OCI-LY7 (cell line): ENCODE measurements at places on chromosomes 3 and 15.

DNA sequence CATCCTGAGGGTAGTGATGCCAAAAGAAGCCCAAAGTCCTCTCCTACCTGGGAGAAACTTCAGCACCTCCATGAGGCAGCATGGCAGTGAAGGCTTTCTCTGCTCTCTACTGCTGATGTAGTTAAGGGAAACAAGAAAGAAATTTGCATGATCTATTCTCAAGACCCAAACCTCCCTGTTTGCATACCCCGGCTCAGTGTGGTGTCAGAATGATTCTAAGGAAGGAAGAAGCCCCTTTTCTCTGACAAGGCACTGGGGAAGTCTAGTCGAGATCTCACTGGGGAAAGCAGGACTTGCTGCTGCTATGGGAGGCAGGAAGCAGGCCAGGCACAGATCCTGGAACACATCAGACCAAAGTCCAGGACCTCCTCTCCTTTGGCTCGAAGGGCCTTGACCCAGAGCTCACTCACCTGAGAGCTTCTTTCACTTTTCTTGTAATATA is 89.4 kb upstream of the ICE2 start:
- peak; percentile 57 for DNase-seq

- DNase-seq = peak; percentile 68
These were observed at the start of gene CMTM7 for GRCh38 chr3:32391643-32392535. TSS of gene CMTM7 (plus strand) at chr3:32391853. CDS start at chr3:32391907, 54 bp downstream.

- DNase-seq = no peak
These were observed 12.5 kb downstream of the DOCK3 start for GRCh38 chr3:50687127-50687751.

GRCh38 chr15:87492321-87492720 is 764.2 kb downstream of the NTRK3 start:
- DNase-seq = no peak

DNA sequence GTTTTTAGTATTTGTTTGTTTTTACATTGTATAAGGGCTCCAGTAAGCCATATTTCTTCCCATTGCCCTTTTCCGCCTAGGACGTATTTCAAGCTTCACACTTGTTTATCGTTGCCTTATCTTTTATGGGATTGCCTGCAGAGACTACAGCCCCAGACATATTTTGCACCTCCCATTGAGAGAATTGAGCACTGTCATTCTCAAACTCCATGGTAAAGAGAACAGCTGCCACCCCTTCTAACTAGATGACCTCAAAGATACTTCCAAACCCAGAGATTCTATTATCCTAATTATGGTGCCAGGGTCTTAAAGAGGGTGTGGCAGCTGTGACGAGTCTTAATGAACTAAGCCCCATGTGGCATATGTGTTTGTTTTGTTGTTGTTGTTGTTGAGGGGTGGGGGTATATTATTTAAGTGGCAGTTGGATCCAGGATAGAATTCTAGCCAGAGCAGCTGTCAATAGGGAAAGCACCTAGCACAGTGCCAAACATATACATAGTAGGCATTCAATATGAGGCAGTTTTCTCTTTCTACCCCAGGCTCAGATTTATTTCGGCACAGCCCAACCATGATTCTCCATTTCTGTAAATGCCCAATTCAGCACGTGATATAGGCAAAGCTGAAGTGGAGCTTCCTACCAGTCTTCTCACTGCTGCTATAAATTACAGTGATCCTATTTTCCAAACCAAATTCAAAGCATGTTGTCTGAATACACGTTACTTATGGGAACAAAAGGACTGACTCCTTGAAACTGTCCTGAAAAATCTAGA is 932 bp upstream of the TP53BP1 start:
- DNase-seq = no peak

- DNase-seq = peak; percentile 33
These were observed 4.0 kb downstream of the TEX9 start for GRCh38 chr15:56369234-56369633.

GRCh38 chr3:52243791-52244628 is 1.5 kb upstream of the PPM1M start:
- no peak for DNase-seq

- DNase-seq = no peak
These were observed 10.9 kb upstream of the ULK4 start for GRCh38 chr3:41972802-41973201.

DNA sequence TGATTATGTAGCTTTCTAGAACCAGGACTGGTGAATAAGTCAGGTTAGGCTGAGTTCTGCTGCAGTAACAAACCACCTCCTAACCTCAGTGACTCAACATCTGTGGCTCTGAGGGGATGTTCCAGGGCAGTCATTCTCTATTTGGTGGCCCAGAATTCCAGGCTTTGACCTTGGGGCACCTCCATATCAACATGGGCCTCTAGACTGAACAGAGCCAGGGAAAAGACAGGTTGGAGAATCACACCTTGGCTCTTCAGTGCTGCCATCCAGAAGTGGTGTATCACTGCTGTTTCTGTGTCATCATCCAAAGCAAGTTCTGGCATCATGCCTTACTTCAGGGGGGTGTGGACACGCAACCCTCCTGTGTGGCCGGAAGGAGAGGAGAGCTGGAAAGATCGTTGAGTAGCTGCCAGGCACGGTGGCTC is 15.3 kb downstream of the ZBTB47 start:
- DNase-seq = no peak

GRCh38 chr15:78347586-78348543 is 7.7 kb downstream of the CRABP1 start:
- DNase-seq = no peak

- no peak for DNase-seq
These were observed 82.5 kb downstream of the PEX5L start for GRCh38 chr3:179953993-179954870.

GRCh38 chr15:67708500-67708899 is 116.8 kb upstream of the SKOR1 start:
- DNase-seq = no peak

- DNase-seq = no peak
These were observed 121.7 kb upstream of the TLE3 start for GRCh38 chr15:70219256-70219895.

- no peak for DNase-seq
These were observed 177.2 kb downstream of the POLR2M start for GRCh38 chr15:57883701-57884100.

DNA sequence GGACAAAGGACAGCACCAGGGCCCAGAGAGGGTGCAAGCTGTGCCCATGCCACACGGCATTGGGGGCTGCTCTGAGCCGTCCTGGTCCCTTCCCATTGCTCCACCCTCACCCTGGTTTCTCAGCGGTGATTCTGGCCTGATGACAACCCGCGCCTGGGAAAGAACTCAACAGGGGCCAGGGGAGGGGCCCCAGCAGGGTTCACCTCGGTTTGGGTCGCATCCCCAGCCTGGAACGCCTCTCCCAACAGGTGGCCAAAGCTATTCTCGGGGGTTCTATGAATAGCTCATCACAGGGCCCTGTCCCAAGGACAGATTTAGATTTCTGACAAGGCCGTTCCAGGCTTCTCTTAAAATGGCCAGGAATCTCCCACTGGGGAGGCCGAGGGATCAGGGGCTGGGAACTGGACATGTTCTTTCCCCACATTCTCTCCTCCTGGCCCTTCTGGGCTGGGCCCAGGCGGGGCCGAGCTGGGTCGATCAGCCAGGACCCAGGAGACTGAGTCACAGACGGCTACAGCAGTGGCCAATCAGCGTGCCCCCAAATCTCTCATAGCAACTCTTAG is 17.9 kb downstream of the GRIP2 start:
- no peak for DNase-seq

GRCh38 chr3:195873971-195874370 is 34.4 kb downstream of the TNK2 start:
- DNase-seq = no peak

DNA sequence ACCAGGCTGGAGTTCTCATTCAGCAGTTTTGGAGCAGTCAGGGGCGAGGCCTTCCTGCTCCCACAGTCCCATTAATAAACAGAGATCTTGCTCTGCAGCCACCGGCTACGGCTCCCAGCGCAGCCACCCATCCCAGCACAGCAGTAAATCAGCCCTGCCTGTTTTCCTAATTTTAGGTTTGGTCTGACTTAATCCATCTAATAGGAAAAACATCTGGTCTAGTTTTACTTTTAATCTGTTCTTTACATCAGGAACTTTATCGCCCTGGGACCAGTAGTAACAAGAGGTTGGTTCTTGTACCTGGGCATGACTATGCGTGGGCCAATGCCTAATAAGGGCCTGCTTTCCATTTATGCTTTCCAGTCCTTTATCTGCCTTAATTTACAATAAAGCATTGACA is 264.0 kb upstream of the DPH6 start:
- DNase-seq = no peak

DNA sequence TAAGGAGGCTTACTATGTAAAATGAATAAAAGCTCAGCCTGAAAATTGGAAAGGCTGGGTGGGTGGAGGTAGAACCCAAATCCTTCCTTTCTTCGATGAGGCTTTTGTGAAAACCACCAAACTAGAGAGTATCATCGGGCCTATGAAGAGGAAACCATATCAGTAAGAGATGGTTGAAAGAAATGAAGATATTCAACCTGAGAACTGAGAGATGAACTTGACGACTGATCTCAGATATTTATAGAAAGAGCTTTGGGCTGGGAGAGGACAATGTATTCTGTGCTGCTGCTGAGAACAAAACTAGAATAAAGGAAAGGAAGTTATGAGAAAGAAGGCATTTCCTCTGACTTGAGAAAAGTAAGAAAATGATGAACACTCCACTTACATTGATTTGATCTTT is 236.6 kb downstream of the KCNH8 start:
- DNase-seq = no peak

DNA sequence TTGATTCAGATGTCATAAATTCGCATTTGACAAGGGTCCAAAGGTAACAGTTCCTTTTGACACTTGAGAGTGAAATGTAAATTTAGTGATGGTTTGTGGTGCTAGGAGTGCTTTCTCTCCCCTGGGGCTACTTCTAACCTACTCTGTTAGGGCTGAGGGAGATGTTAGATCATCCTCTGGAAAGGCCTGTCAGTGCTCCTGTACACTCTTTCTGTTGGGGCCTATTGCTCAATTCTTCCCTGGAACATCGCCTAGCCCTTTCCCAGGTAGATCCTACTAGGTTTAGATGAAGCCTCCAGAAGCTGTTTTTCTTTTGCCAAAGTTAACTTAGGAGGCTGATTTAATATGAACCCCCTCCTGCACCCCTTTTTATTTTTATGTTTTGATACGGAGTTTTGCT is 1.4 kb downstream of the PCCB start:
- peak; percentile 21 for DNase-seq

- DNase-seq = no peak
These were observed 414.2 kb upstream of the CCDC54 start for GRCh38 chr3:106962993-106963392.

GRCh38 chr15:82530606-82531379 is 9.5 kb downstream of the RPS17 start:
- peak; percentile 76 for DNase-seq

GRCh38 chr3:167380004-167380689 is at the start of gene ZBBX:
TSS of gene ZBBX (minus strand) at chr3:167380297. CDS start at chr3:167372901, 7,396 bp downstream.
- DNase-seq = peak; percentile 87

DNA sequence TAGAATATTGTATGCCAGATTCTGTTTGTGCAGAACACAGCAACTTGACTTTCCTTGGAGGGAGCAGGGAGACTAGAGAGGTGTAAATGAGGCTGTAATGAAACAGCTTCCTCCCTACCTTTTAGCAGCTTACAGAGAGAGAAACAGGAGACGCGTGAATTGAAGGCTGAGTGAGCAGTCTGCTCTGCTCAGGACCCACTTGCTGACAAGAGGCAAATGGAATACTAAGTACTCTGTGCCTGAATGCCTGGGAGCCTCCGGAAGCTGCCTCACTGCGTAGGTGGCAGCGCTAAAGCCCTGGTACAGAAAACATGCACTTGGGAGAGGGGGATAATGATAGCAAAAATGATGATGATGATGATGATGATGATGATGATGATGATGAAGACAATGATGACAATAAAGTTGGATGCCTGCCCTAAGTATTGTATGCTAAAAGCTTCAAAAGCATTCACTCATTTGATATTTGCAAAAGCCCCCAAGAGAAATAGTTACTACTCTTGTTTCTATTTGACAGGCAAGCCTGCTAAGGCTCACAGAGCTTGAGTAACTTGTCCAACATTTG is 548.9 kb downstream of the NTRK3 start:
- DNase-seq = no peak

GRCh38 chr3:157077565-157077991 is 82.4 kb downstream of the CCNL1 start:
- DNase-seq = no peak

GRCh38 chr3:14950274-14950673 is 2.9 kb downstream of the NR2C2 start:
- DNase-seq = no peak

GRCh38 chr15:58513726-58514336 is 82.0 kb downstream of the LIPC start:
- no peak for DNase-seq

- DNase-seq = peak; percentile 73
These were observed 16.1 kb upstream of the SEMA4B start for GRCh38 chr15:90184786-90185704.

DNA sequence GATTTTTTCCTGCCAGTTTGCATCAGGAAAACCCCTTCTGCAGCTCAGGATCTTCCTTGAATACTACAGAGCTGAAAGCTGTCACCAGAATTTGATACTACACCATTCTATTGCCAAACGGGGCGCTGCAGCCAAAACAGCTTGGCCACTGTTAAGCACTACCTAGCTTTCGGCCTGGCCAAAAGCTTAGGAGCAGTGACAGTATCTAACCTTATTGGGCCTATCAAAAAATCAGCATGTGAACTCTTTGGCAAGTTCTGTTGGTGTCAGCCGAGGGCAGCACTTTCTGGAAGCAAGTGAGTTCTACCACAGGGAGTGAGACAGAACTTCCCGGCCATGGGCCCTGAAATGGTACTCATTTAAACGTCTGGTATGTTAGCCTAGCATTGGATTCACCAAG is 16.1 kb upstream of the GYG1 start:
- no peak for DNase-seq

DNA sequence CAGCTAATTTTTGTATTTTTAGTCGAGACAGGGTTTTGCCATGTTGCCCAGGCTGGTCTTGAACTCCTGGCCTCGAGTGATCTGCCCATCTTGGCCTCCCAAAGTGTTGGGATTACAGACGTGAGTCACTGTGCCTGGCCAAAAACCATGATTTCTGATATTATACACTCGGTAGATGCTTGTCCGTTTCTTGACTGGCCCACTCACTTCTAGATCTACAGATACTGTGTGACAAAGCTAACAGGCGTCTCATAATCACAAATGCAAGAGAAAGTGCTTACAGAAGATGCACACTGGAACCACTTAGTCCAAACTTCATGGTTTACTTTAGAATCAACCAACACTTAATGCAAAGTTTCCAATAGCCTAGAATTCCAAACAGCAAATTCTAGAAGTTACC is 8.4 kb downstream of the PROK2 start:
- no peak for DNase-seq

- DNase-seq = no peak
These were observed 772.9 kb downstream of the DIPK2A start for GRCh38 chr3:144744473-144744872.
